Femur (tissue), 1 donor: ENCODE measurements at places on chromosomes 11 and 22.

- no peak for DNase-seq
Observed at GRCh38 chr11:132973686-132974085, 558.6 kb downstream of the OPCML start.

- no peak for DNase-seq
Observed at GRCh38 chr11:92267968-92268367, 43.4 kb downstream of the FAT3 start.

- DNase-seq = no peak
Observed at GRCh38 chr11:118001494-118001971, 15.3 kb downstream of the IL10RA start.

DNA sequence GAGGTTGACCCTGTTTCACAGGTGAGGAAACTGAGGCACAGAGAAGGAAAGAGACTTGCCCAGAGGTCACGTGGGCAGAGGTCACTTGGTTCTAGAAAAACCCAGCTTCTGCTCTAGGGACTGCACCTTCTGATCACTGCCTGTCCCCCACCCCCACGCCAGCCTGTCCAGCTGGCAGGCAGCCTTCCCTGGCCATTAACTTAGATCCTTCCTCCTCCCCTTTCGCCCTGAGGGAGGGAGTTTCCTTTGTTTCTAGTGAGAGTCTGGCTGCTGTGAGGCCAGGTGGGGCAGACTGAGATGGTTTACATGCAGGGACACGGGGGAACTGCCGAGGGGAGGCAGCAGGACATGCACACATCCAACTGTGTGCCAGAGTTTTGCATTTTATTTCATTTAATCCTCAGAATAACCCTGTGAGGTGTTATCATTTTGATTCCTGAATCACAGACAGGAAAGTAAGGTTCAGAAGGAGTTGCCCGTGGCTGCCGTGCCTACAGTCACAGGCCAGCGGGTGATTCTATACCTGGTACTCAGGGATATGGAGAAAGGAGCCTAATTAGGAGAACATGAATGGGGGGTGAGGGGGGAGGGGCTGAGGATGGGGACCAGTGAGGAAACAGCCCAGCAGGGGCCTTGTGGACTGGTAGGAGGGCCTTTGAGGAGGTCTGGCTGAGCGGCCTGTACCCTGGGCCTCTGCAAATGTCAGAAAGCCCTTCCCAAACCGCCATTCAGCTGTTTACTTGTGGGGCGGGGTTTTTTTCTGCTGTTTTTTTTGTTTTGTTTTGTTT lies 3.4 kb downstream of the FAM83F start:
- peak; percentile 30 for DNase-seq

DNA sequence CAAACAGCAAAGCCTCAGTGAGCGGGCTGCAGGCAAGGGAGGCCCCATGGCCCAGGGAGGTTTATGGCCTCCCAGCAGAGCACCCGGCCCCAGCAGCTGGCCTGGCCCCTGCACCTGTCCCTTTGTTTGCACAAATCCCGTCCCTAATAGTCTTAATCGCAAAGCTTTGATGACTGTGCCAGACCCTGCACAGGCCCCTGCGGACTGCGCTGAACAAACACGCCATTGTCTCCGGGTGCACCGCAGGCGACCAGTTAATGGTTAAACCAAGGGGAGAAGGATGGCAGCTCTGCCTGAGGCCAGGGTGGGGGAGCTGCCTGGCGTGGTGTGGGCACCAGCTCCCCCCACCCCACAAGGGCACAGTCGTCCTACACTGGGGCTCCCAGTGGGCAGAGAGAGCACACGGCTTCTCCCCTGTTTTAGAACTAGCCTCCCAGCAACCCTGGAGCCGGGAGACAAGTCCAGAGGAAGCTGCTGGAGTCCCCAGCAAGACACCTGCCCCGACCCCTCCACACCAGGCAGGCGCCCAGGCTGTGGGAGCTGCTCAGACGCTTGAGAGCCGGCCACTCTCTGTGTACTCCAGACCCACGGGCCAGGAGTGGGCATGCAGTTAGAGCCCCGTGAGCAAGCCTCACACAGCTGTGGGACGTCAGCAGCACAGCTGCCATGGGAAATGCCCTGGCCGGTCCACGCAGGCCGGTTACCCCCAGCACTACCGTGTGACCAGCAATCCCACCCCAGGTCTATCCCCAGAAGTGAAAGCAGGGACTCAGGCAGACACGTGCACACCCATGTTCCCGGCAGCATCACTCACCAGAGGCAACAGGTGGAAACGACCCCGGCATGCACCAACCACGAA lies 39.7 kb upstream of the TH start:
- peak; percentile 23 for DNase-seq

DNA sequence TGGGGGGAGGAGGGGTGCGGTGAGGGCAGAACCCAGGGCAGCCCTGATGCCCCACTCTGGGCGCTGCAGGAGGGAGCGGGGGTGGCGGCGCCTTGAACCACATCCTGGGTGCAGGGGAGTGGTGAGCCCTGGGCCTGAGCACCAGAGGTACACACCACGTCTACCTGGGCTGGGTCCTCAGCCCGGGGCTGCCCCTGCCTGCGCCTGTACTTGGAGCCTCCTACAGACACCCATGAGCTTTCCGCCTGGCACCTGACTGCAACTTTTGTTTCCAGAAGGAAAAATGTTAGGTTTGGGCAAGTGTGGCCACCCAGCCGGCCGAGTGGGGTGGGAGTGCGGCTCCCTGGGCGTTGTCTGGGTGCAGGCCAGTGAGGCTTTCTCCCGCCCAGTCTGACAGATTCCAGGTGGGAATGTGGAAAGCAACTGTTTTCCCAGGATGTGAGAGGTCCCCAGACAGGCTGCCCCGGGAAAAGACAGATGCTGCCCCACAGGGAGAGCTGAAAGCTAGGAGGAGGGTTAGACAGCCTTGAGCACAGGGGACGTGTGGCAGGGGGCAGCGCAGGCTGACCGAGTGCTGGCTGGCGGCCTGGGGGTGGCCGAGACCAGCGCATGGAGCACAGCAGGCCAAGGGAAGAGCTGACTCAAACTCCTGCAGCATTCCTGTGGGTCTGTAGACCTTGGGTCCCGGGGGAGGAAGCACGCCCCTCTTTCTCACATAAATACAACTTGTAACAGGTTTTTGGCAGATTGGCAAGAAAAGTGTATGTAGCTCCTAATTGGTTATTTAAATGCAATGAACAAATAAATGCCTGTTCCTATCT lies 44.1 kb downstream of the GNB1L start:
- DNase-seq = peak; percentile 25

- DNase-seq = no peak
Observed at GRCh38 chr11:16946477-16947282, 67.5 kb downstream of the PLEKHA7 start.
